Activated gamma-delta T cell (primary cell): ENCODE measurements at places on chromosomes 1 and 21.

DNA sequence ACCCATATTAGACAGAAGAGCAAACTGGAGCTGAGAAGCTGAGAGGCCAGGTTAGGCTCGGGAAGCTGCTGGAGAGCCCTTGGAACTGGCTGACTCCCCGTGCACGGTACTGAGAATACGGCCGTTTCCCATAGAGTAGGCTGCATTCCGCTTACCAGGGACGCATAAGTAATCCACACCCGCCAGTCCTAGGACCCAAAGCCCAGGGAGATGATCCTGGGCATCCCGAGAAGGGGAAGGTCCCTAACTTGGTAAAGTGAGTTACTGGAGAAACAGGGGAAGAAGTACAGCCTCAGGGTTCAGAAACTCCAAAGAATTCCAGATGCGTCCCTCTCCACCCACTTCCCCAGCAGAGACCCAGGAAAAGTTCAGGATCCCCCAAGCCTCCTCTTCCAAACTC is 1.3 kb downstream of the LRRC38 start:
- no peak for DNase-seq

DNA sequence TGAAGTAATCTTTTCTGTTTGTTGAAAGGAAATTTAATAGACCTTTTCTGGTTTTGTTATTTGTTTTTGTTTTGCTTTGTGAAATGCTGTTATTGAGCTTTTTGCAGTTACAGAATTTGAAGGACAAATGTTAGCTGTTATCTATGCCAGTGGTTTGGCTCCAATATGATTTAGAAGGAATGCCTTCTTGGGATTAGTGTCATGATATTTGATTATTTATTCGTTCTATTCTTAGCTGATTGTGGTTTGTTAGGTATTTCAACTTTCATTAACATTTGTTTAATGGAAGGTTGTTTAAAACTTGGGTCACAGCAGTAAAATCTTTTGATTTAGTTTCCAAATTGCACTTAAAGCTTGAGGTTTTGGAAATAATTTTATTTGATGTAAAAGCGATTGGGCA is 33.5 kb downstream of the ADGRL2 start:
- DNase-seq: no peak

- no peak for DNase-seq
Observed at GRCh38 chr1:198520524-198521254, 19.8 kb downstream of the ATP6V1G3 start.

DNA sequence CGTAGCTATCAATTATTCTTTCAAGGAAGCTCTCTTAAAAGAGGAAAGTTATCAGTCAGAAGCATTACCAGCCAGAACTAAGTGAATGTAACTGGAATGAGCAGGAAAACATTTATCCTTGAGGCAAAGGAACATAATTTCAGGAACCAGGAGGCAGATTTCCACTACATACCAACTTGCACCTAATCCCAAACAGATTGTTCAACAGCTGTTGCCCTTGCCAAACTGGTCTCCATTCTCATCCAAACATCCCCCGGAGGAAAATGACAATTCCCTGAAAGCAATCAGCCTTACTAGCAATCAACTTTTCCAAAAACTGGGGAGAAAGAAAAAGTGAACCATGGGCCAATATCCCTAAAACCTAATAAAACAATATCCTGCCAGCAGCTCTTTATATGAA is 35.0 kb downstream of the ENAH start:
- no peak for DNase-seq

DNA sequence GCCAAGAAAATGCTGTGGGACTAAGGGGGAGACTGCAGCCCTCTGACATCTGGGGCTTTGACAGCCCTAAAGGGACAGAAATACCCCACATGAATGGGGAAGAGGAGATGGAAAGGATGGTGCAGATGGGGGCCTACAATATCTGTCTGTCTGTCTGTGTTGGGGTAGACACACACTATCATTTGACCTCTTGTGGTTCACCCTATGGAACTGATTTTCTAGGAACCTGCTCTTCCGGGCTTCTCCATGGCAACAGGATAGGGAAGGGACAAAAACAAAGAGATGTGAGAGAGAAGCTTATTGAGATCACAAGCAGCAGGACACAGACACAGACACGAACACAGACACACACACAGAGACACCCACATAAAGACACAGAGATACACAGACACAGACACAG is 17.1 kb downstream of the KIF21B start:
- no peak for DNase-seq

GRCh38 chr1:186299570-186299969 is 75.5 kb downstream of the TPR start:
- no peak for DNase-seq

GRCh38 chr21:17660452-17660851 is 47.8 kb upstream of the BTG3 start:
- no peak for DNase-seq
